ENCODE measurements at places on chromosomes 4 and X. TPM values are rescaled to one million over a fixed set of nuclear protein-coding genes. Genes with fewer than 3 reads are reported as not detected.
A peak's percentile ranks its signal among the peaks of the same experiment; 100 is the strongest.

- H3K4me1 ChIP-seq, result peaks cover 9% of the 10 kb centered on the region
- peaks cover 3% of the 10 kb centered on the region for H3K27me3 ChIP-seq
- no peak for DNase-seq
- H3K4me3 ChIP-seq, result no peak overlapping the region
- no peak overlapping the region for H3K27ac ChIP-seq
These were observed 7.8 kb downstream of the CXXC4 start for GRCh38 chr4:104486716-104487504.

DNA sequence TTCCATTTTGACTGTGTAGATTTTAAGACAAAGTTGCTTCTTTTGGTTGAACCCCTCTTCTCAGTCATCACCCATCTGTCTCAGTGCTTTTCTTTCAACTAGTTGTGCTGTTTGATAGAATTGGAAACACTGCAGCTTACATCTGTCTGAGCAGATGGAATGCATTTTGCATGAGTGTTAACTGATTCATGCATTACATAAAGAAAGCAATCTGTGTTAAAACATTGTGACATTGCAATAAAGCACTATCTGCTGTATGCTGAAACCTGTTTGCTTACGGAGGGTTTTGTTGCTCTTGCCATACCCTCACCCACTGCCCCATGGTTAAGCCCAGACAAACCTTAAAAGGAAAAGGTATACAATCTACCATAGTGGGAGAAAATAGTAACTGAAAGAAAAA is 47.4 kb downstream of the NRK start:
- no peak for DNase-seq
- no peaks in the 10 kb centered on the region for H3K4me1 ChIP-seq
- H3K36me3 ChIP-seq, result no peaks in the 10 kb centered on the region
- H3K27ac ChIP-seq, result no peak overlapping the region
- H3K27me3 ChIP-seq, result peaks cover 2% of the 10 kb centered on the region
- H3K4me3 ChIP-seq, result no peak overlapping the region

DNA sequence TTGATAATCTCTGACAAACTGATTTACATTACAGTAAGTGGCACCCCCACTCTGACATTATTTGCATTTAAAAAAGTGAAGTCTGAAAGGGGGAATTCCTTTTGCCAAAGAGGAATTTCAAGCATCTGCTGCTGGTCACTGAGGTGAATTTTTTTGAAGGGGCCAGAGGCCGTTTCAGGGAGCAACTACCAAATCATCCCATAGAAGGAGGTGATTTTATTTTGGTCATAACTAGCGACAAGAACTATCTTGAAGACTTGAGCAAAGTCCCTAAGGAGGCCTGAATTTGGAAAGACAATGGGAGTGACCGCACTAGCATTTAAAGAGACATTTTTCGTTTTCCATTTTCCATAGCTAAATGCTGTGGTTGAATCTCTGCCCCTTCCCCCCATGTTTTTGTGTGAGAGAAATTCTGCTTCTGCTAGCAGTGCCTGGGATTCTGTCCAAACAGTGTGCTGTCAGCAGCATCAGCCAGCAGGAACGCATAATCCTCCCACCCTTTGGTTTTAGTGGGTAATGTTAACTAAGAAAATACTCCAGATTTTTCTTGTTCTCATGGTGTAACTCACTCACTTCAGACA is 110.1 kb upstream of the MED14 start:
- H3K4me1 ChIP-seq, result peaks cover 10% of the 10 kb centered on the region
- H3K27me3 ChIP-seq, result no peaks in the 10 kb centered on the region

FAM9C gene
- not detected for total RNA-seq

- H3K27me3 ChIP-seq, result no peaks in the 10 kb centered on the region
- no peak overlapping the region for H3K4me3 ChIP-seq
- H3K27ac ChIP-seq, result no peak overlapping the region
- no peak for DNase-seq
- H3K36me3 ChIP-seq, result no peaks in the 10 kb centered on the region
These were observed 47.4 kb downstream of the ACSL4 start for GRCh38 chrX:109685656-109686078.

CYLC1 gene
- not detected for total RNA-seq

GRCh38 chrX:136936183-136936549 is 55.6 kb upstream of the RBMX start:
- no peak overlapping the region for H3K4me3 ChIP-seq
- no peaks in the 10 kb centered on the region for H3K27me3 ChIP-seq
- H3K27ac ChIP-seq, result no peak overlapping the region
- H3K36me3 ChIP-seq, result peaks cover 10% of the 10 kb centered on the region
- no peak for DNase-seq

DNA sequence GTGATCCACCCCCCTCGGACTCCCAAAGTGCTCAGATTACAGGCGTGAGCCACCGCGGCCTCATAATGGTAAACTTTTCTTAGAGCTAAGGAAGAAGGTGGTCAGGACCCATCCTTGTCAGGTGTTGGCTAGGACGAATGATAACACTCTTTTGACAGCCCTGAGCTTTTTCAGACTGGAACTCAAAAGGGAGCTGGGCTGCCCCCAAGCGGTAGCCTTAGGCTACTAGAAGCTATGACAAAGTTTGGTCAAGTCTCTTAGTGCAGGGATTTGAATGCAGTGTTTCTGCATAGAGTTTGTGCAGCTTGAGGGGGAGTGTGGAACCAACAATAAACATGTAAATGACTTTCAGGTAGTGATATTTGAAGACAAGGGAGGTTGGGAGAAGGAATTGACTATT is 11.8 kb upstream of the HSD17B10 start:
- DNase-seq, result peak; percentile 36
- no peaks in the 10 kb centered on the region for H3K4me1 ChIP-seq
- no peak overlapping the region for H3K4me3 ChIP-seq
- no peaks in the 10 kb centered on the region for H3K36me3 ChIP-seq
- H3K27ac ChIP-seq, result no peak overlapping the region

DNA sequence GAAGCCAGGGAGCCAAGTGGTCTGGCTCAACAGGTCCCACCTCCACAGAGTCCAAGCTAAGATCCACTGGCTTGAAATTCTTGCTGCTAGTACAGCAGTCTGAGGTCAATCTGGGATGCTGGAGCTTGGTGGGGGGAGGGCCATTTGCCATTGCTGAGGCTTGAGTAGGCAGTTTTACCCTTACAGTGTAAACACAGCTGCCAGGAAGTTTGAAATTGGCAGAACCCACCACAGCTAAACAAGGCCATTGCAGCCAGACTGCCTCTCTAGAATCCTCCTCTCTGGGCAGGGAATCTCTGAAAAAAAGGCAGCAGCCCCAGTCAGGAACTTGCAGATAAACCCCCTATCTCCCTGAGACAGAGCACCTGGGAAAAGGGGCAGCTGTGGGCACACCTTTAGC is 84.9 kb downstream of the EDA2R start:
- no peaks in the 10 kb centered on the region for H3K36me3 ChIP-seq
- no peak overlapping the region for H3K27ac ChIP-seq
- H3K27me3 ChIP-seq, result no peaks in the 10 kb centered on the region
- no peak for DNase-seq
- H3K4me1 ChIP-seq, result no peaks in the 10 kb centered on the region
- H3K4me3 ChIP-seq, result no peak overlapping the region

DNA sequence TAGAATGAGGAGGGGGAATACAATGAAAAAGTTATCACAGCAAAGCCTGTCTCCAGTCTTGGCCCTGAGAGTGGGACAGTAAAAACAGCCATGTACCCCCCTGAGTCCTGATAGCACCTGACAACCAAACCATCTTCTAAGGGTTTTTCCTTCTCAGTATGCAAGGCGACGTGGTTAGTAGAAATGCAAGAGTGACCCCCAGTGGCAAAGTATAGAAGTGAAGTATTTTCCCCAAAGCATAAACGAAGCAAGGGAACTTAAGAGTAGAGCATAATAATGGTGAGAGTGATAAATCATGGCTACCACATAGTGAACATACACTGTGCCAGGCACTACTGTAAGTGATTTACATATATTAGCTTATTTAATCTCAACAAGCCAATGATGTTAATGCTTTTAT is 52.8 kb downstream of the FAM47C start:
- H3K27me3 ChIP-seq, result no peaks in the 10 kb centered on the region
- H3K4me1 ChIP-seq, result no peaks in the 10 kb centered on the region
- H3K27ac ChIP-seq, result no peak overlapping the region
- peak; percentile 43 for DNase-seq
- no peaks in the 10 kb centered on the region for H3K36me3 ChIP-seq

DNA sequence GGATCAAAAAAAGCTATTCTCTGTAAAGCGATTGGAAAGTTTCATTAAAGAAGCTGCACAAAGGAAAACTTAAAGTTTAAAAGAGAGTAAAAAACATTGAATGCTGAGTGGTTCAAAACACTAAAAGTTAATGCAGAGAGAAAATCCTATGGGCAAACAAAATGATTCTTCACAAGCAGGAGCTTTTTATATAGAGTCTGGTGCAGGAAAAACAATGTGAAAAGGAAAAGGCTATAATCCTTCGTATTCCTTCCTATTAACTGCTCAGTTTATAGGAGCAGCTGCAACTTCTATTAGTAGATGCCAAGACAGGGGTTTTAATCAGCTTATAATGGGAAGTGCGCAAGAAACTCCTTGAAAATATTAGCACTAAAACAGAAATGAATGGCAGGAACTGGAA is 100.7 kb downstream of the PDGFC start:
- H3K4me3 ChIP-seq, result no peak overlapping the region
- no peaks in the 10 kb centered on the region for H3K36me3 ChIP-seq
- no peak for DNase-seq
- no peaks in the 10 kb centered on the region for H3K27me3 ChIP-seq
- H3K27ac ChIP-seq, result no peak overlapping the region
- no peaks in the 10 kb centered on the region for H3K4me1 ChIP-seq

DNA sequence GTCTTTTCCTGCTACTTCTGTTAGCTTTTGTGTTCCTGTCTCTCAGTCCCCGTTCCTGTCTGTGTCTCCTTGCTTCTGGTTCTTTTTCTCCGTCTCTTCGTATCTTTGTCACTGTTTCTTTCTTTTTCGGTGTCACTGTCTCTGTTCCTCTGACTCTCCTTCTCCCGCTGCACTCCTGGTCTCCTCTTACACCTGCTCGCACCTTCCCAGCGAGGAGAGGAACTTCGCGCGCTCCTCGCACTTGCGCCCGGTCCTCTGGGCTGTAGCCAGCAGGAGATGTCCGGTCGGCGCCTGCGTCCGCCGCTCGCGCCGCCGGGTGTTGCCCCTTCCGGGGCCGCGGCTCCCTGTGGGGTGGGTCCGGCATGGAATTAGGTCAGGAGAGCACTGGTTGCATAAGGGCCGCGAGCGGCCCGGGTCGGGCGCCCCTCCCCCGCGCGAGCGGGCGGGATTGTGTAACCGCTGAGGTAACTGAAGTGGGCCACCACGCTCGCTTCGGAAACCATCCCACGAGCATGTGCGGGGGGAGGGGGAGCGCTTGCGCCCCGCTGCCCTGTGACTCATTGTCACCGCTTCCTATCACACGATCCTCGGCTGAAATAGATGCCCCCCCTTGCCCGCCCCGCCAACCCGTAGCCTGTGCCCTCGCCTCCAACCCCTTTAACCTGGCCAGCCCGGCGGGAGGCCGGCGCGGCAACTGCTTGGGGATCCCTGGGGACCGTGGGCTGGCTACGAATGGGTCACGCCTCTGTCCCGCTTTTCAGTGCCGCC is 1.6 kb downstream of the LONRF3 start:
- H3K27me3 ChIP-seq, result peaks cover 3% of the 10 kb centered on the region
- peak; percentile 38 for DNase-seq
- peaks cover 6% of the 10 kb centered on the region for H3K36me3 ChIP-seq
- H3K4me1 ChIP-seq, result peaks cover 4% of the 10 kb centered on the region
- peak overlapping the region; percentile 87 for H3K27ac ChIP-seq

BEX5 gene
- total RNA-seq, result 45.4 TPM

DNA sequence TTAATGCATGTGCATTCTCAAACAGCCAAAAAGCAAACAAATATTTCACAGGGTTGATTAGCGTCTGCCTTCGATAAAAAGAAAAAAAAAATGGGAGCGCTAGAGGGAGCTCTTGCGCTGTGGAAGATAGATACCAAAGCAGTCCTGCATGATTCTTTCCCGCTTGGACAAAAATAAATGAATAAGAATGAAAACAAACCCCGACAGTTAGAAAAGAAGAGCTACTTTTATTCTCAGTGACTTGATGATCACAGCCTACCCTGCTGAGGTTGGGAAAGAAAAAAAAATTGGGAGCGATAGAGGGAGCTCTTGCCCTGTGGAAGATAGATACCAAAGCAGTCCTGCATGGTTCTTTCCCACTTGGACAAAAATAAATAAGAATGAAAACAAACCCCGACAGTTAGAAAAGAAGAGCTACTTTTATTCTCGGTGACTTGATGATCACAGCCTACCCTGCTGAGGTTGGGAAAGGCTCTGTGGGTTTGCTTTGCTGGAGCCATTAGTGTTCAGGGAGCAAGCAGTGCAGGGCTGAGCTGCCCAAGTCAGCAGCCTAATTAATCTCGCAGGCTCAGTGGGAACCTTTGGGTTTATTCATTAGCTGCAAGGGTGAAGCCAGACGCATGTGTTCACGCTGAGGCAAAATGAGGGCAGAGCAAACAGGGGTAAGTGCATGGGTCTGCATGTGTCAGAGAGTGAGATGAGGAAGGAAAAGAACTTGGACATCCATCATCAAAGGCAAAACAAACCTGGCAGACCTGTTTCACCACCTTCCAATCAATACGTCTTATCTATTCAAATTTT is 249.3 kb upstream of the PRKX start:
- peak overlapping the region; percentile 25 for H3K4me3 ChIP-seq
- no peaks in the 10 kb centered on the region for H3K36me3 ChIP-seq
- no peak overlapping the region for H3K27ac ChIP-seq
- no peaks in the 10 kb centered on the region for H3K4me1 ChIP-seq
- peak; percentile 6 for DNase-seq

DNA sequence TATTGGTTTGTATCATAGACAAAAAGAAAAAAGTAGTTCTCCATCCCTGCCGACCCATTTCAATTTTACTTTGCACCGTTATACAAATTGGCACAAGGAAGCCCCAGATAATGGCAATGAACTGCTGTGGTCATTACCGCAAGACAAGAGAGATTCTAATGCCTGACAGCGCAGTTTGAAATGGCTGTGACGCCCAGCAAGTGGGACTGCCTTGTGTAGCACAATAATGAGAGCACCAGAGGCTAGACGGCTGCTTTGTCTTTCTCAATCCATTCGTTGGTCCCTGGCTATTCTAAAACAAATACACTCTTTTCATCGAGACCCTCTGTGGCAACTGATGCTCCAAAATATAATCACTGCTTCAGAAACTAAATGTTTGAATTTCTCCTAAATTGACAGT is 192.4 kb upstream of the NEIL3 start:
- no peak overlapping the region for H3K4me3 ChIP-seq
- H3K4me1 ChIP-seq, result no peaks in the 10 kb centered on the region
- no peak for DNase-seq

GRCh38 chr4:184028561-184029374 is 123.7 kb downstream of the STOX2 start:
- DNase-seq, result no peak
- H3K27me3 ChIP-seq, result no peaks in the 10 kb centered on the region
- H3K36me3 ChIP-seq, result no peaks in the 10 kb centered on the region
- H3K27ac ChIP-seq, result no peak overlapping the region
- H3K4me3 ChIP-seq, result no peak overlapping the region

- peaks cover 4% of the 10 kb centered on the region for H3K27me3 ChIP-seq
- peaks cover 54% of the 10 kb centered on the region for H3K4me1 ChIP-seq
- no peaks in the 10 kb centered on the region for H3K36me3 ChIP-seq
- H3K4me3 ChIP-seq, result peak overlapping the region; percentile 70
These were observed 1.6 kb upstream of the LNX1 start for GRCh38 chr4:53592686-53593501.

GRCh38 chr4:139246166-139246565 is 33.9 kb downstream of the MGARP start:
- no peaks in the 10 kb centered on the region for H3K36me3 ChIP-seq
- DNase-seq, result no peak
- no peak overlapping the region for H3K4me3 ChIP-seq
- no peak overlapping the region for H3K27ac ChIP-seq

All from endothelial cell (in vitro differentiated cells).